ENCODE measurements at places on chromosomes 2 and 18. TPM values are rescaled to one million over a fixed set of nuclear protein-coding genes. Genes with fewer than 3 reads are reported as not detected.

The SCTR gene
- total RNA-seq, result not detected

The SNTG2 gene
- total RNA-seq, result not detected

The GPAT2 gene
- not detected for total RNA-seq

The FBXO15 gene
- total RNA-seq, result 0.51 TPM

The TUBB8B gene
- not detected for total RNA-seq

DNA sequence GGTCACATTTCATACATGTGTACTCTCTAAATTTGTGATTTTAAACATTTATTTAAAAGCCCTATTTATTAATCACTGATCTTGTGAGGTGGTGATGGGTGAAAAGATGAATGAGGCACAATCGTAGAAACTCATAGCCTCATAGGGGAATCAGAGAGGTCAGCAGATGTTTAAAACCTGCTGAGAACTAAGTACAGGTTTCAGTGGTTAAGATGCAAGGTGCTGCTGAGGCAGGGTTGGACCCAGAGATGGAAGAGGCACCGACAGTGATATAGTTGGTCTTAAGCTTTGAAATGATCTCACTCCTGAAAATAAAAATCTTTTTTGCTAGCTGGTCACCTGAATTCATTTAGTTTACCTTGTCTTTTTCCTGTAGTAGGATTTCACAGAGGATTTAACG is 49.6 kb downstream of the LINC00305 start:
- DNase-seq, result no peak

GRCh38 chr2:237486819-237487448 is at the start of gene MLPH:
MLPH (plus strand) TSS chr2:237487251; CDS start chr2:237493427, 6,176 bp downstream.
- DNase-seq, result peak; percentile 69

GRCh38 chr2:241935774-241936173 is 66.2 kb downstream of the RTP5 start:
- DNase-seq, result no peak

GRCh38 chr2:149000158-149000938 is 38.2 kb upstream of the LYPD6B start:
- no peak for DNase-seq

DNA sequence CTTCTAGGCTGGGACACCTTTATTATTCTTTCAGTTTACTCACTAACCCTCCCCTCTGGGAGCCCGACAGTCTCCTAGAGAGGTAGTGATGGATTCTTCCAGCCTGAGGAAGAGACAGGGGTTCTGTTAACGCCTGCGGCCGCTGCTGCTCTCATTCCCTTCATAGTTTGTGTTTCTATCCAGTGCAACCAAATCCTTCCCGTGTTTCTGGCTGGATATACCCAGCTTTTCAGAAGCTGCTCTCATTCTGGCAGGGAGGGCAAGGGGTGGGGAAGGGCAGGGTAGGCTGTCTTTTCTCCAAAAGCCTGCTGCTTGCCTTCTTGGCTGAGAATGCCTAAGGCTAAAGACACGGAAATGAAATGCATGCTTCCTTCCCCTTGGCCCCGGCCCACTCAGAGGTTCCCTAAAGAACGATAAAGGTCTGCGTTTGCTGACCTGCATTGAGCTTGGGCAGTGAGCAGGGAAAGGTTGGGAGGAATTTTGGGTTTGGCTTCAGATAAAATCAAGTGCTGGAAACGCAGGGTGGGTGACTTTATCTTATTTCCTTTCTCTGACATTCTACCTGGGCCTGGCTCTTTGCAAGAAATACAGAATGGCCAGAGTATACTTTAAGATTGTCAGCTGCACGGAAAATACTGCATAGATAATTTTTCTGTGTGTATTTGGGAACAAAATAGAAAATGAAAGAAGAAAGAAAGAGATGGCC is 390.9 kb downstream of the NBAS start:
- no peak for DNase-seq

DNA sequence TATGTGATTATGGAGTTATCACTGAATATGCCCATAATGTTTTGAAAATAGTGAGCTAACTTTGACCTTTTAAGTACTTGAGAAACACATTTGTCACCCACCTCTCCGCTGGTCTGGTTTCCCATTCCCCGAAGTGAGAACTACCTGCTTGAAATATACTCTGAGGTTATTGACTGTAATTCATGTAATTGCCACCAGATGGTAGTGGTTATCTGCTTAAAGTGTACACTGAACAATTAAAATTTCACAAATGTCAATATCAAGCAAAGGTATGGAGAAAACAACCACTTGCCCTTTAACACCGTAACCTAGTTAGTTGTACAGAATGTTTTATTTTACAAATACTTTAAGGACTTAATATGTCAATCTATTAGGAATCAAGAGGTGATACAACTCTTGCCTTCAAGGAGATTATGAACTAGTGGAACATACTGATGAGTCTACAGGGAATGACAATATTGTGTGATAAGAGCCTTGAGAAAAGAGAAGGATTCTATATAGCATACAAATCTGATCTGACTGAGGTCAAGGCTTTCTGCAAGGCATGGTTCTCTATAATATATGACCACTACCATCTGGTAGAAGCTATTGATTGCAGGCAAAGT is 316.8 kb upstream of the KCNH7 start:
- DNase-seq, result peak; percentile 43

- DNase-seq, result no peak
Observed at GRCh38 chr2:9335322-9335832, 88.0 kb downstream of the ITGB1BP1 start.

DNA sequence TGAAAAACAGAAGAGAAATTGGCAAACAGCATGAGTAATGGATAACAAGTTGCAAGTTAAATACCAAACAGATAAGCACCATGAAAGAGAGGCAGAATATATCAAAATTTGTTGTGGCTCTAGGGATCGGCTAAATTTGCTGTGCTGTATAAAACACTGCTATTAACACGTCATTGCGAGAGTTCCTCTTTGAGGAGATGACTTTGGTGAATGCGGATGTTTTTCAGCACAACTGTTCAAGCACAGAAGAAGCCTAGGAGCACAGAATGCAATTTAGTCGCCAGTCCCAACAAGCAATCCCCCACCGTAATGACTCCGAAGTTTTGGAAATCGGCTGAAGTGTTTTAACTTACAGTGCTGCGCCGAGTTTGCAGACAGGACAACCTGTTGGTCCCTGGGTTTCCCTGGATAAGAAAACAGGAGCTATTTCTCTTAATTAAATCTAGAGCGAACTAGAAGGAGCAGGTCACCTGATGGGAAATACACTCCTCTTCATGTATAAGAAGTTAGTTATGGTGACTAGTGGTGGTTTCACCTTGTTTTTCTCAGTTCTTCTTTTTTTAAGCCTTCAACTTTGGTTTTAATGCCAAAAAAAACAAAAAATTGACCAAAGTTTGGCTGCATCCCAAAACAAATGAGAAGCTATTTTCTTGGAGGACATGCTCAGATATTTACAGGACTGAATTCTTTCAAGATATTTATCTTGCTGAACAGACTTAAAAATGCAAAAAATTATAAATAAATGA is 454.1 kb upstream of the SALL3 start:
- peak; percentile 2 for DNase-seq

GRCh38 chr18:53191634-53192033 is 851.6 kb downstream of the DCC start:
- DNase-seq, result no peak

DNA sequence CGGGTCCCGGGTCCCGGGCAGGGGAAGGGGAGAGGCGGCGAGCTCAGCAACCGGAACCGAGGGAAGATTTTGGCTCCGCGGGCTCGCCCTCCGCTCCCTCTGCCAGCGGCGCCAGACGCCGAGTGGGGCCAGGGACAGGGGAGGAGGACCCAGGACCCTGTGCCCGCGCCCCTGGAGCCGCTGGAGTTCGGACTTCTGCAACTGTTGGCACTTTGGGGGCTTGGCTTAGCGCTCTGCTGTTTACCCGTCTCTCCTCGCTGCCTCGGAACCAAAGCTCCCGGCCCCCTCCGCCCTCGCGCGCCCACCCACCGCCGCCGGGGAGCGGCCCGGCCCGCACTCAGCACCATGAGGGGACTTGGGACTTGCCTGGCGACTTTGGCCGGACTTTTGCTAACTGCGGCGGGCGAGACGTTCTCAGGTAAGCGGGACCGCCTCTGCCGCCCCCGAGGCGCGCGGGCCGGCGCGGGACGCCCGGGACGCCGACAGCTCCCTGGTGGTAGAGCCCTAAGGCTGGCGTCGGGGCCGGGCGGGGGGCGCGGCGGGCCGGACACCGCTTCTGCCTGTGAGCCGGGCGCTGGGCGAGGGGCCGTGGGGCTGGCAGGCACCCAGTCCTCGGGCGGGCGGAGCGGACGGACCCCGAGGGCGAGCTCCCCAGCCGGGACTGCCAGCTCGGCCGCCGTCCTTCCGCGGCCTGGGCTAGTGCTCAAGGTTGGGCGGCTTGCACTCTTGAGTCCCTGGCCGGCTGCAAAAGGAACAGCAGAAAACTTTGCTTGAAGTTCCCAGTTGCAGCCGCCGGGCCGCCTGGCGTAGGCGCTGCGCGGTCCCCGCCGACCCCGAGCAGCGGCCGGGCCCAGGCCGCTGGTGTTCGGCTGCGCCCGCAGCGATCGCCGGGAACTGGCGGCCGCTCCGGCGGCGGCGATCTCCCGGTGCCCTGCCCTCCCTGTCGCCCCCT is 634 bp downstream of the PTPRM start:
- peak; percentile 68 for DNase-seq

GRCh38 chr2:60553495-60554073 is at the start of gene BCL11A:
BCL11A (minus strand) TSS chr2:60553654; CDS start chr2:60553270, 384 bp downstream.
- peak; percentile 46 for DNase-seq

DNA sequence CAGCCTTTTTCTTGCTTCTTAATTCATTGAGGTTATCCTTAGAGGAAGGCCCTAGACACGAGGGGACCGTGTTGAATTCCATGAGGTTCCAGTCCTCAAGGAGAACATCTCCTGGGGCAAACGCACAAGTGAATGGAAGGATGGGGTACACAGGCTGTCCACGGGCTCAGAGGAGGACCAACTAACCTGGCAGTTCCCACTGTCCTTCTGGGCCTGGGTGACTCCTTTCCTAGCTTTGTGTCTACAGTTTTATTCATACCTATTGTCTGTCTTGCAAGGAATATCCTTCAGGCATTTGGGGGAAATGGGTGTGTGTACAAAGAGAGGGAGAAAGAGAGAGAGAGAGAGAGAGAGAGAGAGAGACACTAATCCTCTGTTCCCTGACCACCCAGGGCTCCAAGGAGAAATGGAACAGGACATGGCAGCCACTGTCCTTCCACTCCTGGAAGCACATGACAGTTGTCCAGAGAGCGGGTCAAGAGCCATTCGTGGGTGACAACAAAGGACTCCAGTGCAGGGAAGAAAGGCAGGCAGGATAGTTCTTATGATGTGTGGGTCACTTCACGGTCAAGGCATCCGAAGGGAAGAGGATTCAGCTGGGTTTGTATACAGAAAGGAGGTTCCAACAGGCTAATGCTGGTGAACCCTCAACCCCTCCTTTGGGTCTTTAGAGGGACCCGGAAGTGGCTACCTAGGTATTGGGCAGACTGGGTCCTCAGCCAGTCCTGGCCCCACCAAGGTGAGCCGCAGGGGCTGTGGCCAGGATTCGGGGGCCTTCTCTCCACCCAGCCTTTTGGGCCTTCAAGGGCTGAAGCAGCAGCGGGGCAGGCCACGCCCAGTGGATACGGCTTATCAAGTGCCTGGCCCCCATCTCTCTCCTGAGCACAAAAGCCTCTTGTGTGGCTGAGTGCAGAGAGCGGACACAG is 150.6 kb downstream of the MYCN start:
- no peak for DNase-seq

DNA sequence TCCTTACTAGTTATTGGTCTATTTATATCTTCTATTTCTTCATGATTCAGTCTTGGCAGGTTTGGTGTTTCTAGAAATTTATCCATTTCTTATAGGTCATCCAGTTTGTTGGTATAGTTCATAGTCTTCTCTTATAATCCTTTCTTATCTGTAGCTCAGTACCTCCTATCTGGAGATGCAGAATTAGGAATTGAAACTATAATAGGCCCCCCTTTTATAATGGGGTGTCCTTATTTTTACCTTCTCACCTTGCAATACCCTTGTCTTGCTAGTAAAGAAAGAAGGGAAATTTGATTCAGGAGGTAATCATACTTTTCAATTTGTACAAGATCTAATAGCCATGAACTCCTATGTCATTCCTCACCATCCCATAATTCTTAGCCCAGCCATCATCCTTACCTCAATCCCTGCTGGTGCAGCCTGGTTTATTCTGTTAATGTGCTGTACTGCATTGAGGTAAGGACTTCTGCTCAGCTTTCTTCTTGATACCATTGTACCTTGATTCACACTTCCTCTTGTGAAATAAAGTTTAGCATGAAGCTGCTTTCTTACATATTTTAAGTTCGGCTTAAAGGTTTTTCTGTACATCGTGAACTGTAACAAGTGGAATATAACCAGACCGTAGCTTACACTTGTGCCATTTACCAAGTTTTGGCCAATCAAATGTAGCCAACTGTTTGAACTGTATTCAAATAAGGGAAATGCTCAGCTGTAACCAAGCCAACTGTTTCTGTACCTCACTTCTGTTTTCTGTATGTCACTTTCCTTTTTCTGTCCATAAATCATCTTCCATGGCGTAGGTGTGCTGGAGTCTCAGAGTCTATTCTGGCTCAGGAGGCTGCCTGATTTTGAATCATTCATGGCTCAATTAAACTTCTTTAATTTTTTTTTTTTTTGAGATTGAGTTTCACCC is 40.1 kb upstream of the PTH2R start:
- no peak for DNase-seq

- no peak for DNase-seq
Observed at GRCh38 chr2:156897548-156897947, 360.0 kb upstream of the GALNT5 start.

DNA sequence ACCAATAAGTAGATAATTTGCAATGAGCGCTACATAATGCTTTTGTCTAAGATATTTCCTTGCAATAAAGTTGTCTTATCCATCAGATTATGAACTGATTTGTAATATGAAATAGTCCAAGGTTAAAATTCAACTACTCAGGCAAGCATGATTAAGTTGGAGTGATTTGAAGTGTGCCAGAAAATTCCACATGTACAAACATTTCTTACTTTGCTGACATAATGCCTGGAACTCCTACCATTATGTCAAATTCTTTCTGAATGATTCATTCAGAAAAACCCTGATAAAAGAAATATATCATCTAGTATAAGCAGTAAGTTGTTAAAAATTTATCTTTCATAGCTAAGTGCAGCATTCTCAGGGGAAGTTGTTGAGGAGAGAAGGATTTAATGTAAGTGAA is 87.3 kb downstream of the CBLN2 start:
- peak; percentile 56 for DNase-seq

- DNase-seq, result no peak
Observed at GRCh38 chr2:53903011-53903410, 43.2 kb upstream of the GPR75 start.

GRCh38 chr2:14550658-14551057 is 81.9 kb upstream of the LRATD1 start:
- DNase-seq, result no peak

DNA sequence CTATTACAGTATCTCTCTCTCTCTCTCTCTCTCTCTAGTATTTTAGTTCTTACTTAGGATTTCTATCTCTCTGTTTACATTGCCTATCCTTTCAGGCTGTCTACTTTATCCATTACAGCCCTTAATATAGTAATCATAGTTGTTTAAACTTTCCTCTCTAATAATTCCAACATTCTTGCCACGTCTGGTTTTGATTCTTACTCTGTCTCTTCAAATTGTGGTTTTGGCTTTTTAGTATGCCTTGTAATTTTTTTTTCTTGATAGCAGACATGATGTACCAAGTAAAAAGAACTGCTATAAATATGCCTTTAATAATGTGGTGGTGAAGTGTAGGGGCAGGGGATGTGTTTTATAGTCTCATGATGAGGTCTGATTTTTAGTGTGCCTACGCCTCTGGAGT is 1809.5 kb upstream of the CELF4 start:
- no peak for DNase-seq

Measured in LHCN-M2 (cell line).